Stimulated activated CD8-positive, alpha-beta memory T cell treated with anti-CD3 and anti-CD28 coated beads, Interleukin-7, amount 100 ng/mL, for 48 hours (primary cell): ENCODE measurements at places on chromosomes 5 and 9.
A peak's percentile ranks its signal among the peaks of the same experiment; 100 is the strongest.

DNA sequence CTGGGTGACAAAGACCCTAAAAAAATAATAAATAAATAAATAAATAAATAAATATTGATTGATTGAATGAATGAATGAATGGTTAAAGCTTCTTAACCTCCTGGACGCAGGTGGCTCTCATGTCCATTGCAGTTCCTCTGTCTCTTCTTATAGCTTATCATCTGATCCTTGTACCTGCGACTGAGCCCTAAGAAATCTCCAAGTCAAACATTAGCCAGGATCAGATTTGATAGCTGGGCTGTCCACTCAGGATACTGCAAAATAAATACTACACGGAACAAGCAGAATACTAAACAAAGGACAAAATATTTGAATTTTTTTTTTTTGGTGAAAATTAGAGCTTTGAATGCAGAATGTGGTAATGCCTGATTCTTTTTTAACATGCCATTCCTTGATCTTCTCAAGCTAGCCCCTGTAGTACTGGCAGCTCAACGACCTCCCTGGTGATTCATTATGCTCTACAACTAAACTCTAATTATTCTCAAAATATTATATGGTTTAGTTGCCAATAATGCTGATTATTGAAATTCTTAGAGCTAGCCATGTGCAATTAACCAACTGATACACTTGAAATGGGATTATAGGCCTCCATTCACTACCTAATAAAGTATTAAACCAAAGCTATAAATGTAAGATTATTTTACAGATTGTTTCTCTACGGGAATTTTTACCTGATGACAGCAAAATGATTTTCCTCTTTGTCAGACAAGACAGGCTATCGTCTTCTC, 9.9 kb upstream of the TMEM245 start:
- DNase-seq = no peak

GRCh38 chr9:16119261-16120230, 566.7 kb downstream of the CCDC171 start:
- DNase-seq = no peak

GRCh38 chr5:36173426-36173825, 21.5 kb downstream of the SKP2 start:
- no peak for DNase-seq

- DNase-seq = no peak
These were observed 155.5 kb downstream of the ESM1 start for GRCh38 chr5:54829676-54830535.

- no peak for DNase-seq
These were observed 96.4 kb upstream of the SPIN1 start for GRCh38 chr9:88291856-88292255.

GRCh38 chr9:117325831-117326230, 89.0 kb downstream of the ASTN2 start:
- no peak for DNase-seq

GRCh38 chr5:28580616-28581015, 1542.2 kb upstream of the CDH9 start:
- no peak for DNase-seq

DNA sequence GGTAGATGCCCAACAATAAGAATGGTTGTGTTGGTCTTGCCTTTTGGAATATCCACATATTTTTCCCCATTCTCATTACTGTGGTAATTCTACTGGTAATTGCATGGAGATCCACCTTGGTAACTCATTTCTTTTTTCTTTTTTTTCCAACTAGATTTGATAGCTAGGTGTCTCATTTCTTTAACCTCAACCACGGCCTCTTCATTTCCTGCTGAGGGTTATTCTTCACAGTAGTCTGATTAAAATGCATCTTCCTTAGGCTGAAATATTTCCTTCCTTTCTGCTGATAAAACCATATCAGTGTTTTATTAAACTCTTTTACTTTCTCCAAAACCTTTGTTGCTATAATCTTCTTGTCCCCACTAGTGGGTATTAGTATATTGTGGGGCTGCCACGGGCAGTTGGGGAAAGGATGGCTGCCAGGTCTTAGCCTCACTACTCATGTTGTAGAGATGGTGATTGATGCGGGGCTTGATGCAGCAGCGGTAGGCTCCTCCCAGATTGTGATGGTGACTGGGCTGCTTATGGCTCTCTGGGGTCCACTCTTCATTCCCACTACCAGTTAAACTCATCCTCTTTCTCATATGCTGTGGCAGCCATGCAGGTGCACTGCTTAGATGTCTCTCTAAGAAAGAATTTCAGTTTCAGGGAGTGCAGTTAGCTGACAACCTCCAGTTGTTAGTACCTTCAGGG, 35.9 kb downstream of the KIF2A start:
- DNase-seq = no peak

GRCh38 chr5:168117469-168117868, 174.0 kb upstream of the WWC1 start:
- no peak for DNase-seq

- no peak for DNase-seq
These were observed 106.6 kb downstream of the TMC1 start for GRCh38 chr9:72627956-72628540.

DNA sequence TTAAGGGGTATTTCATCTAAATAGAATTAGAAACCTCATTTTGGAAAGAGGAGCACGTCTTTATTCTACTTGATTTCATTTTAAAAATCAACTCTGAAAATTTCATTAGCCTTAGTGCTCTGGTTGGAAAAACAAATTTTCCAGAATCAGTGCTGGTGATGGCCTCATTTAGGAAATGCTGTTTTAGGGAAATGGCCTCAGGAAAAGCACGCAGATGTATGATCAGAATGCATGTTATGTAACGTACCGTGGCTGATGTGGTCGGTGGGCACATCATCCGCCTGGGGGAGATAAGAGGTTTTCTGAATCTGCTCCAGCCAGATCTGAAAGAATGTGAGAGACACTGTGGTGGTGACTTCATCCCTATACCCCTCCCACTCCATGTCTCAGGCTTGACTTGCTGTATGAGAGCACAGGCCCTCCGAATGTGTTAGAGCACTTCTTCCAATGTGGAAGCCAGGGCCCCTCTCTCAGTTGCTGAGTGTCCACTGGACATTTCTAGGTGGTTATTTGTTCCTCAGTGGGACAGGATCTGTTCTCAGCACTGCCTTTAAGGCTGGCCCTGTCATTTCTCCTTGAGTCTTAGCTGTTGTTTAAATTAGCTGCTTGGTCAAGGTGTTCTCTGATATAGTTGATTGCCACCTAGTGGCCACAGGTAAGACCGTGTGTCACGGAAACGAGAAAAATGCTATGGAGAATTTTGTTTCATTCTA, 96.5 kb downstream of the ARHGAP26 start:
- peak; percentile 32 for DNase-seq

- DNase-seq = no peak
These were observed 69.8 kb downstream of the ECPAS start for GRCh38 chr9:111414406-111414805.

- no peak for DNase-seq
These were observed 222.7 kb downstream of the PDZD2 start for GRCh38 chr5:31861601-31862000.

DNA sequence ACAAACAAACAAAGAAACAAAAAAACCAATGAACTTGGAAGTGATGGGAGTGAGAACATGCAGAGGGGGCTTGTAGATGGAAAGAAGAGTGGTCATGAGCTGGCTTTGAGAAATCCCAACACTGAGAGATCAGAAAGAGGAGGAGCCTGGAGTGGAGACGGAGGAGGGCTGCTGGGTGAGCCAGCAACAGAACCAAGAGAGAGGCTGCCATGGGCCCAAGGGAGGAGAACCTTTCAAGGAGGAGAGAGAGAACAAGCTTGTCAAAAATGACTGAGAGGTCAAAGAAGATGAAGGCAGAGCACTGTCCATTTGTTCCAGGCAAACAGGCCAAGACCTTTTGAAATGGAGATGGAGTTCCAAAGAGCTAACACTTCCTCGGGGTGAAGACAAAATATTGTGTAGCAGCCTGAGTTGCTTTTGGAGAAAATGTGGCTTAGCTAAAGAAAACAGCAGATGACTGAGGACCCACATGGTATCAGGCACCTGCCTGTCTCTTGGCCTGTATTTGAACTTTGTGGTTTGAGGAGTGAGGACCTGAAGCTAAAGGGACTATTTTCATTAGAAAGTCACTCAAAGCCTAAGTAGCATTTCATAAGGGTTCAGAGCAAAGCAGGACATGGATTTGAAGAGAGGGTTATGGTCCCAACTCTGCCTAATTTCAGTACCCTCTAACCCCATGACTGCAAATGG, 13.1 kb downstream of the NSG2 start:
- no peak for DNase-seq

DNA sequence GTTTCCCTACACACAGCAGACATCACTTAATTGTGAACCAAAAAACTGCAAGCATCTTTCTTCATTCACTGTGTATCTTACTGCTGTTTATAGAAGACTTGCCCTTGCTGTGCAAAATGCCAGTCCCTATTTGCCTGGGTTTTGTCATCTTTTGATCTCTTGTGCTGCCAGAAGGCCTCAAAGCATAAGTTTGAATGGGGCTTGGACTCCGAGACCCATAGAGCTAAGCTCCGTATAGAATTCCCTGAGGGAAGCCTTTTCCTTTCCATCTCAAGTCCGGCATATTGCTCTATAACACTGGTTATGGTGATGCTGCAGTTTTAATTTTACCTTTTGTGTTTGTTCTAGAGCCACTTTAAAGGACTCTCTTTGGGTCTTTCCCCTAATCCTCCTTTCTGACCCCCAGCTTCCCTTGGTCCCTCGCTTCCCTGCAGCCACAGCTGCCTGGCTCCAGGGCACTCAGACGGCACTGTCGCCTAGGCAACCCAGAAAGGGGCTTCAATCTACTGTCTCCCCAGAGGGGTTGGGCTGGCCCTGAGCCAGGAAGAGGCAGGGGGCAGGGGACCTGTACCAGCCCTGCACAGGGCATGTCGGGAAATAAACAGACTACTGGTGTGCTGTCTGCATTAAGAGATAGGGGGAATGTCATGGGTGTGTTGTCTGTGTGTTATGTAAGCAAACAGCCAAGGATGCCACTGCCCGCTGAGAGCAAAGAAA, 73.4 kb upstream of the MELK start:
- no peak for DNase-seq

GRCh38 chr5:64315778-64316177, 150.1 kb downstream of the RNF180 start:
- no peak for DNase-seq

GRCh38 chr9:31302620-31303418, 1081.6 kb upstream of the ACO1 start:
- no peak for DNase-seq

DNA sequence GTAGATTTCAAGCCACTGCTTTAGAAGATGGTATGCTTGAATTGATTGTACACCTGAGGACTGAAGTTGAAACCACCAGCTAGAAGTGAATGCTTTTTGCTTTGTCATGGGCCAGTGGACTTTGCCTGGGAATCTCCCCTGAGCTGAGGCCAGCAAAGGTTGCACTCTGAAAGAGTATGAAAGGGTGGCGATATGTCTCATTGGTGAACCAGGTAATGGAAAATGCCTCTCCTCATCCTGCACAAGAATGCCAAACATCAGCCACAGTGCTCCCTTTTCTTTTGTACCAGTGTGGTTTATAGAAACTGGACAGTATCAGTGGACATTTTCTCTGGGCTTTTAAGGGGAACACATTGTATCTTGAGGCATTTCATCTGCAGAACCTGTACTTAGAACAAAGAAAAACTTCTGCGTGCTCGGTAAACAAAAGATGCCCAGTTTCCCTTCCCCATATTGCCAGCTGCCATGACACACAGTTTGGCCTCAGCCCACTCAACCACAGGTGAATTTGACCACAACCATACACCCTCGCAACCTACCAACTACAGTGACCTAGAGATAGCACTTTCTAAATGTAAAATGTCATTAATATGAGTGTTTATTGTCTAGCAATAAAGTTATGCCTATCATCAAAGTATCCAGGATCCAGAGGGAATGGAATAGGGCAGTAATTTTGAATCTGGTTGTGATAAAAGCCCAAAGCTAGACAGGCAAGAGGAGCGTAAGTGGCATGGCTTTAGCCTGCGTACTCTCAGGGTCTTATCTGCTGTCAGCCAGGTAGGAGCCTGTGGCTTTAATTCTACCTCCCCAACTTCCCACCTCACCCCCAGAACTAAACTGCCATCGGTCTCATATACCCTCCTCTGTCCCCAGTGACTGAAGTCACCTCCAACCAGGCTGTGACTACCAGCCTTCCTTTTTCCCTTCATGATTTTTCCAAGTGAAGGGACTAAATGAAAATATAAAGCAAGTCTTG, 79.5 kb upstream of the LHFPL2 start:
- no peak for DNase-seq

DNA sequence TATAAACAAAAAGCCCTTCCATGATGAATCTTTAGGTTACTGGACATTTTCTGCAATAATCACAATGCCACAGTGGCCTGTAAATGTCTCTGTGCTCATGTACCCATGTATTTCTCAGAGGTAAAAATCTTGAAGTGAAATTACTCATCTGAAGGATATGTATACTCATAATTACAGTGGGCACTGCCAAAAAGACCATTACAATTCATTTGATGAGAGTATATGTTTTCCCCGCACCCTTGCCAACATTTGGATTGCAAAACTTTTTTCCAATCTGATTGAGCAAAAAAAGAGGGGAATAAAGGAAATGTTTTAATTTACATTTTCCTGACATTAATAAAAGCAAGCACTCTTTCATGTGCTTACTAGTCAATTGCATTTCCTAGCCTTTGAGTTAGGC, 110.5 kb downstream of the EPB41L4A start:
- DNase-seq = no peak

GRCh38 chr5:139895647-139896046, 100.0 kb downstream of the PSD2 start:
- no peak for DNase-seq

- no peak for DNase-seq
These were observed 144.5 kb upstream of the TNC start for GRCh38 chr9:115262477-115262876.

GRCh38 chr9:115161446-115161845, 43.5 kb upstream of the TNC start:
- DNase-seq = no peak

DNA sequence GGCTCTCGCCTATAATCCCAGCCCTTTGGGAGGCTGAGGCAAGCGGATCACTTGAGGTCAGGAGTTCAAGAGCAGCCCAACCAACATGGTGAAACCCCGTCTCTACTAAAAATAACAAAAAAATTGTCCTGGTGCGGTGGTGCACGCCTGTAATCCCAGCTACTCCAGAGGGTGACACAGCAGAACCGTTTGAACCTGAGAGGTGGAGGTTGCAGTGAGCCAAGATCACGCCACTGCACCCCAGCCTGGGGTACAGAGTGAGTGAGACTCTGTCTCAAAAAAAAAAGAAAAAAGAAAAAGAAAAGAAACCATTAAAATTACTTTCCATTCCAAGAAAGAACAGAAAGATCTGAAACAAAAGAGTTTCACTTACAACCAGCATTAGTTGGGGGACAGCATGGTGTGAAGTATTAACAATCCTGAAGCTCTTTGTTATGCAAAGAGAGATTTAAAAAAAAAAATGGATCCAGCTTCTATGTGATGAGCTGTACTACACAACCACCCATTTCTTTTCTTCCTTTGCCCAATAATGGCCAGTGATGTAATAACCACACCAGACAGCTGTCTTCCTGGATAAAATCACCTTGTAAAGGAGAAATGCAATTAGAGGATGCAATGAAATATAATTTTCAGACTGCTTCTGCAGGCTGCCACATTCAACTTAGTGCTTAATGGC, 76.9 kb downstream of the MED27 start:
- no peak for DNase-seq
